ENCODE measurements at places on chromosomes 2 and 18. TPM values are rescaled to one million over a fixed set of nuclear protein-coding genes. Genes with fewer than 3 reads are reported as not detected.
A peak's percentile ranks its signal among the peaks of the same experiment; 100 is the strongest.

ELOA2 gene
- total RNA-seq: not detected

GRCh38 chr2:132473174-132473883, 56.7 kb downstream of the GPR39 start:
- no peak for DNase-seq

DNA sequence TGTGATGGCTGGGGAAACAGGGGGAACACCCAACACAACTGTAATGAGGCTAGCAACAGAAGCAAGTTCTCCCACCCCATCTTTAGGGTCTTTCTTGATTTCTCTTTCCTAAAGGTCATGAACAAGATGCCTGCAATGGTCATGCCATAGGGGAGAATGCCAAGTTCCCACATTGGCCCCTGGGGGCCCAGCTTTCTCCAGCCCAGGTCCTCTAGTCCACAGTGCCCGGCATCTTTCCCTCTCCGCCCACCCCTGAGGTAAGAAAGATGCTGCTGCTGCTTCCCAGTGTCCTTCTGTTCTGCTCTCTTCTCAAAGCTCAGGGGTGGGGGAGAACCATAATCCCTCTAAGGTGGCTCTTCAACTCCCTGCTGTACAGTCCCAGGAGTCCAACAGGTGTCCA, 78.0 kb downstream of the LOXHD1 start:
- no peak for DNase-seq

GRCh38 chr2:45291296-45291701, 282.0 kb upstream of the SIX2 start:
- no peak for DNase-seq

UCN gene
- total RNA-seq: 7.2 TPM

- DNase-seq: no peak
These were observed 26.4 kb downstream of the WDFY1 start for GRCh38 chr2:223918671-223919134.

CRYBA2 gene
- total RNA-seq: not detected

DNA sequence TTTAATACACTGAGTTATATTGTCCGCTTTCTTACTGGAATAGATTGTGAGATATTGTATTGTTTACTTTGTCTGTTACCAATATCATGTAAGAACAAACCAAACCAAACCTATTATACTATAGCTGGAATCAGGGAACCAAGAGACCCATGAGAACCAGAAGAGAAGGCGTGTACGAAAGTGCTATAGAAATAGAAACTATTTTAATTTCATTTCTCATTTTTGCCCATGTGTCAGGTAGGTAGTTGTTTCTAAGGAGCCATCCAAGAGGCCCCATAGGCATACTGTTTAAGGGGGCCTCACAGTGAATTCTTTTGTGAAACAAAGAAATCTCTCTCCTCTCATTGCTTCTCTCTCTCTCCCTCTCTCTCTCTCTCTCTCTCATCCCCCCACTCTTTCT, 363.6 kb downstream of the RNF144A start:
- no peak for DNase-seq

C18orf32 gene
- 33.1 TPM for total RNA-seq

- no peak for DNase-seq
These were observed 27.2 kb upstream of the FHL2 start for GRCh38 chr2:105425936-105426625.

AP1S3 gene
- 1.5 TPM for total RNA-seq

TMEM178A gene
- 0.66 TPM for total RNA-seq

GRCh38 chr2:67650291-67651133, 253.4 kb downstream of the ETAA1 start:
- peak; percentile 94 for DNase-seq

EGR4 gene
- total RNA-seq: not detected

PXDN gene
- 36.2 TPM for total RNA-seq

MAP2 gene
- total RNA-seq: 18.6 TPM

SLC30A3 gene
- total RNA-seq: 5.4 TPM

DTNB gene
- total RNA-seq: 26.1 TPM

SLC23A3 gene
- 0.83 TPM for total RNA-seq

DNA sequence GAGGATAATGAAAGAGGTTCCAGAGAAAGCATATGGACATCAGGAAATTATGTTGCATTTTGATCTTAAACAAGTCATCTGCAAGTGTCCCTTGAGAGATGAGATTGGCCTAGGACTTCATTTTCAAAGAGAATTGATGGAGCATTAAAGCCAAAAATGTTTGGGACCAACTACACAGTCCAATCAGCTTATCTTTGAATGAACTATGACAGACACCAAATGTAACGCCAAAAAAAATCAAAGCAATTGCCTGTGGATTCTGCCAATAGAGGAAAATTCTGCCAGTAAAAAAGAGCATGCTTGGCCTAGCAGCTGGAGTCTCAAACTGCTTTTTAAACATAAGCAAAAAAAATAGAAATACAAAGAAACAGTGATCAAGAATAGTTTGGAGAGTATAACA, 594.5 kb upstream of the CHAC2 start:
- no peak for DNase-seq

RAB31 gene
- total RNA-seq: 143 TPM

PROKR1 gene
- total RNA-seq: not detected

FAM124B gene
- not detected for total RNA-seq

DNA sequence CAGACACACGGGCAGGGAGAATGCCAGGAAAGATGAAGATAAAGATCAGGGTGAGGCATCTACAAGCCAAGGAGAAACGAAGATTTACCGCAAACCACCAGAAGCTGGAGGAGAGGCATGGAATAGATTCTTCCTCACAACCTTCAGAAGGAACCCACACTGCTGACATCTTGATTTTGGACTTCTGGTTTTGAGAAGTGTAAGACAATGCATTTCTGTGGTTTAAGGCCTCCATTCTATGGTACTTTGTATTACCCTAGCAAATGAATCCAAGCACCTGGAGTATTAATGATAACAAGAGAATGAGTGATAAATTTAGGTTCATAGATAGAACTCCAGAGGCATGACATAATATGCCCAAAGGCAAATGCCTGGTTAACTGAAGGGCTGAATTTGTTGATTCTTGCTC, 11.8 kb upstream of the FN1 start:
- no peak for DNase-seq

- no peak for DNase-seq
These were observed 25.8 kb downstream of the CIB4 start for GRCh38 chr2:26615336-26615859.

GRCh38 chr2:31003749-31004148, 134.5 kb downstream of the GALNT14 start:
- DNase-seq: no peak

DNA sequence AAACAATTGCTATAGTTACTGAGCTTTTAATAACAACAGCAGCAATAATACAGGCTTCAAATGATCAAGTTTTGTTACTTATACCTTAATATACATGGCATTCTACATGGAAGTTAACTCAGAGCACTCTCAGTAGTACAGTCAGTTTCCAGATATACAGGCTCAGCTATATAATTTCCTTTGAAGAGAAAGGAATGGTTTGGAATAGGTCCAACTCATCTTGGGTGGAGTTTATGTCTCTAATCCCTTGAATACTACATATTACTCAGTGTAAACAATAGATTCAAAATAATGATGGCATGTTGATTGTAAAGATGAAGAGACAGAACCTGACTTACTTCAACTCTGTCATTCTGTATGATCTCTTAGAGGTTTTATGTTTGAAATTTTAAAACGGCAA, 174.9 kb downstream of the EPHA4 start:
- no peak for DNase-seq

GRCh38 chr2:207122651-207123334, 43.0 kb downstream of the KLF7 start:
- no peak for DNase-seq

DHRS9 gene
- total RNA-seq: not detected

DNA sequence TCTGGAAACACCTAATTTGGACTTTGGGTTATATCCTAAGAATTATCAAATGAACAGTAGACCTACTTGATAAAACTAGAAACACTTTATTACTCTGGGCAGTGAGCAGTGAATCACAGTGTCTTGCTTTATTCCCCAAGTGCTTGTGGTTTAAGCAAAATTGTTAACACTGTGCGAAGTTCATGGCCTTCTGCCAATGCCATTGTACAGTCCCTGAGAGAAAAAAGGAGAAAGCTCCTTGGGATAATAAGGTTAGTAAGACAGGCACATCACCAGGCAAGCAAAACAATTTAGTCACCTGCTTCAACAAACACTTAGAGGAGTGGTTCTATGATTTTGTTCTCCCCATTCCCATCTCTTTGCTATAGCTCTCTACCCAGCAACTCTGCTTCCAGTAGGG, 39.8 kb downstream of the ADCYAP1 start:
- DNase-seq: no peak

DNA sequence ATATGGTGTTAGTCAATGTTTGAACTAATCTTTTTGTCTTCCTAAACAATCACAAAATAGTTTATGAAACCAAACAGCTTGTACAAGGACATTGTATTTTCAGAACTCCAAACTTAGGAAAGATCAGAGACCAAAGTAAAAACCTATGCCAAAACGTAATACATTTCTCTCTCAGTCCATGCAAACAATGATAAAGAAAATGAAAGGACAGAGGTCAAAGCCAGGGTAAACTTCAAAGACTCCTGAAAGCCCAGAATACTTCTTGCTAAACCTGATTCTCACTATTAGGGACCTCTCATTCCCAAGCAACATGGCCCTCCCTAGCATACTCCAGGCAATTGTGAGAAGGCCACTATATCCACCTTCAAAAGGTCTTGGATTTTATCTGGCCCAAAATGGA, 105.1 kb upstream of the GALNT5 start:
- no peak for DNase-seq

GRCh38 chr2:45568935-45569334, 42.1 kb downstream of the SRBD1 start:
- no peak for DNase-seq

DNA sequence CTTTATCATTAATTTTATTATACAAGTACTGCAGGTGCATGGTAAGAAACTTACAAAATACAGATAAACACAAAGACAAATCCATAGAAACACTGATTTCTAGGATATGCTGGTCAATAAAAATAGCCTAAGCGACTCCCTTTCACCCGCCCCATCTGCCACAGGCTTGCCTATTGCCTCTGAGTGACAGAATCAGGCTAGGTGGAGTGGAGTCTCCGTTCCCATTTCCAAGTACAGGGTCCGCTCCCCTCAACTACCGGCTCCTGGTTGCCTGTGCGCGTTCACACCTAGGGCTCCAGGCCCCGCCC, 201 bp upstream of the TRAPPC12 start:
- DNase-seq: no peak

- peak; percentile 6 for DNase-seq
These were observed 54.8 kb upstream of the KLHL29 start for GRCh38 chr2:23330214-23330613.
